NCI-H2107 (cell line): ENCODE measurements at places on chromosomes 3 and 15.

DNA sequence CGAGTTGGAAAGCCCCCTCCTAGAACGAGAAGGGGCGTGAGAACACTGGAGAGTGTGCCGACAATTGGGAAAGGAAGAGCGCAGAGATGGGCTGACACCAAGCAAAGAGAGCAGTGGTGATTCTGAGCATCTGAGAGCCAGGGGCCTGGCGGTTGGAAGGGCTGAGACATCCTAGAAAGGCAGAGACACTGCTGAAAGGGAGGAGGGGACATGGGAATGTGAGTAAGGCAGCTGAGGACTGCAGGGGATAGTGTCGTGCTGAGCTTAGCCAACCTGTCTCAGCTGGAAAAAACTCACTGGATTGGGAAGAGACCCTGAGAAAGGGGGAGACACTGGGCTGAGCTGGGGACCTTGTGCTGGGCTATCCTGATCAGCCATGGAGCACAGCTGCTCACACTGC lies 58.1 kb upstream of the SLC6A6 start:
- DNase-seq: no peak

DNA sequence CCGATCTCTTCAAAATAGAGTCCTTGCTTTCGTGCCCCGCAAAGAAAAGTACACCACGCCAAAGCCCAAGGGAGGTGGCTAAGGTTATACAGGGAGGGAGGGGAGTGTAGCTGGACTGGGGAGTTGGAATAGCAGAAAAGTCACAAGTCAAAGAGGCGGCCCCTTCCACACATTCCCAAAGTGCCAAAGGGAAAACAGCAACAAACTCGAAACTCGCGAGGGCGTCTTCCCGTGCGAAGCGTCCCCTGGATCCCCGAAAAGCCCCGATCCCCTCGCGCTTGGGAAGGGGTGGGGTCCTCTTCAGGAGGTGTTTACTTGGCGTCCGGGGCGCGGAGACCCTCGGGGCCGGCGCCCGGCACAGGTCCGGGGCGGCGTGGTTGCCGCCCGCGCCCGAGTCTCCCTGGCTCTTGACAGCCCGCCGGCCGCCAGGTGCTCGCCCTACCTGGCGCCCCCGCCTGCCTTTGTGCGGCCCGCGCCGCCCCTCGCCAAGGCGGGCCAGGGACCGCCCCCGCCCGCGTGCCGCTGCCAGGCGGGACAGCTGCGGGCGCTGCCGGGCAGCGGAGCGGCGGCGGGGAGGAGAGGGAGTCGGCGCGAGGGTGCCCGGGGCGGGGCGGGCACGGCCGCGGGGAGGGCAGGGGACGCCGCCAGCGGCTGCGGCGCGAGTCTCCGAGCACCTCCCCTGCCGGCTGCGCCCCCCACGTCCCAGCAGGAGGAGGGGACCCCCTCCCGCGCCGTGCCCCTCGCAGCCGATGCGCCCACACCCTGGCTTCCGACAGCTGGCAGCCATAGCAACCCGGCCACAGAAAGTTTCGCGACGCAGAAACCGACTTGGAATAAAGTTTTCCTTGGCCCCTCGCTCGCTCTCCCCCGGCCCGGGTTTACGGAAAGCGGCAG lies 966 bp downstream of the MYO1E start:
- DNase-seq: no peak

DNA sequence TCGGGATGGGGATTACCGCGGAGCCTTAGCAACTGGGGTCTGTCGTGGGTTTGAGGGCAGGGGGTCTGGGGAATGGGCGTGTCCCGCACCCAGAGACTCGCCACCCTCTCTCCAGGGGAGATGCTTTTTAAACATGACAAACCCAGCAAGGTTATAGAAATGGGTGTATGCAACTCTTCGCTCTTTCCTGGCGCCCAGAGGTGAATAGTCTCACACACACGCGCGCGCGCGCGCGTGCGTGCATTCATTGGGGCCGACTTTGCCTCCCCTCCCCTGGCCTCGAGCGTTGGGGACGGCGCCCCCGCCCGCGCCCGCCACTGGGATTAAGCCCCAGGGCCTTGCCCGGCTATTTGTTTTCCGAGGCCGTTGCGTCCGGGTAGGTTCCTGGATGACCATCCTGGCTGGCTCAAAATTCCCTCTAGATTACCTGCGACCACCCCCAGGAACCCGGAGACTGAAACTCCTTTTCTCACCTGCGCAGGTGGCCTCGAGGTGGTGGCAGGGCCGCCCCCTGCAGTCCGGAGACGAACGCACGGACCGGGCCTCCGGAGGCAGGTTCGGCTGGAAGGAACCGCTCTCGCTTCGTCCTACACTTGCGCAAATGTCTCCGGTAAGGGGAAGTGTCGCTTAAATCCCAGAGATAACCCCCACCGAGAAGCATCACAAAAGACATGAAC lies 777 bp downstream of the GPR160 start:
- DNase-seq: no peak

- no peak for DNase-seq
Measured at GRCh38 chr3:177818712-177819240, 621.5 kb upstream of the TBL1XR1 start.

- DNase-seq: no peak
Measured at GRCh38 chr3:53643757-53644156, 149.3 kb downstream of the CACNA1D start.
